ENCODE measurements at places on chromosomes 6 and 20.

DNA sequence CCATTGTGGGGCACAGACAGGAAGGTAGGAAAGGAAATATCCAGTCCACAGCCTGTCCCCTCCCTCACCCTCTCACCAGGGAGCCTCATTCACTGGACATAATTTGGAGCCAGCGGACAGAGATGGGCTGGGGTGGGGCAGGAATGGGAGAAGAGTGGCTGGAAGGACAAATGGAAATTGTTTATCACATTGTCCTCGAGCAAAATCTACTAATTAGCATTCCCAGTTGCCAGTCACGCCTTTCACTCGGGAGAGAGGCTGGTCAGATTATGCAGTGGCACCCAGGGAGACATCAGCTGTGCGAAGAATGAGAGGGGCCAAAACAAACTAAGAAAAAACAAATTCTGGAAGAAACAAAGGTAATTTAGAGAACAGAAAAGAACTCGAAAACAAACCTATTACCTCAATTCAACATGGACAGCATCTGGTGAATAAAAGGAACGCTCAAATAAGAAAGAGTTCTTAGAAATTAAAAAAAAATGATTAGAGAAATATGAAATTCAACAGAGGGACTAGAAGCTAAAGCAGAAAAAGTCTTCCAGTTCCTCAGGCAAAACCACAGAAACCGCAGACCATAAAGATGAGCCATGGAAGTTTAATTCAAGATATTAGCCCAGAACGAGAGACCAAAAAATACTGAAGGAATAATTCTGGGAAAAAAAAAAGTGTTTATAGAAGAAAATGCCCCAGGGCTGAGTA, 108.5 kb upstream of the RALGAPA2 start:
- DNase-seq: no peak

- no peak for DNase-seq
These were observed 605 bp downstream of the COX4I2 start for GRCh38 chr20:31638317-31638716.

- no peak for DNase-seq
These were observed 16.2 kb upstream of the RNF39 start for GRCh38 chr6:30091577-30092381.

GRCh38 chr20:62719250-62719935, 10.8 kb downstream of the NTSR1 start:
- DNase-seq: no peak

GRCh38 chr6:65706436-65706835, 590 bp downstream of the EYS start:
- DNase-seq: no peak
